ENCODE measurements at places on chromosomes 12 and 14.

DNA sequence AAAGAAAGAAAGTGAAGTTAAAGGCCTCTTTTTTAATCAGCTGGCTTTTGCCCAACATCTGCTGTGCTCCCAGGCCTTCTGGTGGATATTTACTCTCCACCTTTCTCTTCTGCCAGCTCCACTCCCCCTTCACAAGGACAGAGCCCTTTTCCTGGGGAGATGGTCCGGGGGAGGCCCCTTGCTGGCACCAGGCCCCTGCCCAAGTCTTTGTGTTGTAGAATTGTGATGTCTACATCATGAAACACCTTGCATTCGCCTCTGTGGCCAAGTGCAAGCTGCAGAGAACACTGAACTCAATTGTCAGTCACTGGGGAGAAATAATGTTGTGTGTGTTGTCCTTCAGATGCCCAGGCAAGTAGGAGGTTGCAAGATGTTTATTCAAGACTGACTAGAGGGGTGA is 150.3 kb downstream of the DPF3 start:
- no peak for DNase-seq

GRCh38 chr14:46344327-46344937 is 307.1 kb downstream of the RPL10L start:
- no peak for DNase-seq

DNA sequence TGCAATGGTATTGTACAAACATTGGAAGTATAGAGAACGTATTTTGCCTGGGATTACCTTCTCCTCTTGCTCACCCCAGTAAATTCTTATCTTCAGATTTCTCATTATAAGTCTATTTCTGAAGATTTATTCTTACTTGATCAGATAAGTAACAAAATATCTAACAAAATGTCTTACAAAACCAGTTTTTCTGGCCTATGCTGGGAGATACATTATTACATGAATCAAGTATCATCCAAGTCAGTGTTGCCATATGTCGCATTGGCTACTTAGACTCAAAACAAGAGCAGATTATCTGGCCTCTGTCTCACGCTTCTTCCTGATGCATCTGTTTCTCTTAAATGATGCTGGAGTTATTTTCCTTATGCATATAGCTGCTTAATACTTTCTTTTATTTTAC is 408.5 kb downstream of the CCER1 start:
- DNase-seq: no peak

- DNase-seq: no peak
These were observed 130.9 kb upstream of the USP15 start for GRCh38 chr12:62129291-62129690.

- DNase-seq: no peak
These were observed 90.9 kb downstream of the SRGAP1 start for GRCh38 chr12:63935361-63935760.

DNA sequence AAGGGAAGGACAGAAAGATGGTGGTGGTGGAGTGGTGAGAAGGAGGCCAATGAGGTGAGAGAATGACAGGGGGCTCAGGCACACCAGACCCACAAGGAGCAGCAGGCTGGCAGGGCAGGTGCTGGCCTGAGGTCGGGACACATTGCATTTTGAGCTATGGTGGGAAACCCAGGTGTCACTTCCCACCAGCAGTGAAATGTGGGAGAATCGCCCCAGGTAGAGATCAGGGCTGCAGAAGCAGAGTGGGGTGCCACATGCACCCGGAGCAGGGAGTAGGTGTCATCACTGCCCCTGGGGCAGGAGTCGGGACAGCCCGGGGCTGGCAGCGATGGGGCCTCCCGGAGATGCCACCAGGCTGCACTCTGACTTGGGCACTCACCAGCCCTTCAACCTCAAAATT is 315.8 kb downstream of the BCL11B start:
- no peak for DNase-seq

DNA sequence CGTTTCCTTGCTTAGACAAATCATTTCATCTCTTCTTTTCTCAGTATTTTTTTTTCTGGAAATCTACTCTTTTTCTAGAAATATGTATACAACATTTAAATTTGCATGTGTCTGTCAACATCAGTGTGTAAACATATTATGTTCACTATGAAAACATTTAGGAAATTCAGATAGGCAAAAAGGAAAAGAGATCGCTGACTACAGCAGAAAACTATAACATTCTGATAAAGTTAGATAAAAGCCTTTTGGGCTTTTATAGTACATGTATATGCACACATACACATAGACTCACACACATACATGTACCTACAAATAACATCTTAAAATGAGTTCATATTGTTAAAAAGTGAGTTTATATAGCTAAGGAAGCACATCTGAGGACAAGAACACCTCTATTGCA is 142.1 kb downstream of the RAD51B start:
- no peak for DNase-seq
